ENCODE measurements at places on chromosomes 1 and 21.

- no peak for DNase-seq
Observed at GRCh38 chr1:19453741-19454201, 31.6 kb downstream of the CAPZB start.

GRCh38 chr1:42480921-42481320 is 17.8 kb downstream of the CCDC30 start:
- no peak for DNase-seq

DNA sequence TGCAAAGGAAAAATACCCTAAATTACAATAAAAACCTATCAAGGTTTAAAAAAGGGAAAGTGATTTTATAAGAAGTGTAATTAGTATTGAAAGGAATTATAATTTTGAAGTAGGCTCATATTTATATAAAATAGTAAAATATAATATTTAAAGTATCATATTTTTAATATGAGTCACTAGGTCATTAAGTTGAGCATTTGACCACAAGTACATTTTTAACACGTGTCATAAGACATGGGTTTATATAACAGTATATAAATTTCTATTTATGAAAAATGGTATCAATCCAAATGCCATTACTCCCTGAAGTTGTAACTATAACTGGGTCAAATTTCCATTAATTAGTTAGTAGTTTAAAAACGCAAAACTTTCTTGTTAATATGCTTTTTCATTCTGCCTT is 365.9 kb downstream of the COL11A1 start:
- DNase-seq = no peak

GRCh38 chr1:44543786-44544185 is 130.5 kb downstream of the TMEM53 start:
- DNase-seq = no peak

- DNase-seq = peak; percentile 56
Observed at GRCh38 chr1:89524369-89525168, at the start of gene LRRC8B. Gene LRRC8B, plus strand, starts transcription at chr1:89524829. Its CDS starts 57,822 bp downstream, at chr1:89582651.

- DNase-seq = no peak
Observed at GRCh38 chr1:22824466-22824865, 113.8 kb downstream of the EPHB2 start.

- no peak for DNase-seq
Observed at GRCh38 chr1:20708057-20708456, 9.8 kb downstream of the KIF17 start.

GRCh38 chr21:45209046-45209445 is 78.6 kb downstream of the POFUT2 start:
- DNase-seq = no peak

GRCh38 chr1:153866045-153866850 is 56.5 kb downstream of the GATAD2B start:
- no peak for DNase-seq

DNA sequence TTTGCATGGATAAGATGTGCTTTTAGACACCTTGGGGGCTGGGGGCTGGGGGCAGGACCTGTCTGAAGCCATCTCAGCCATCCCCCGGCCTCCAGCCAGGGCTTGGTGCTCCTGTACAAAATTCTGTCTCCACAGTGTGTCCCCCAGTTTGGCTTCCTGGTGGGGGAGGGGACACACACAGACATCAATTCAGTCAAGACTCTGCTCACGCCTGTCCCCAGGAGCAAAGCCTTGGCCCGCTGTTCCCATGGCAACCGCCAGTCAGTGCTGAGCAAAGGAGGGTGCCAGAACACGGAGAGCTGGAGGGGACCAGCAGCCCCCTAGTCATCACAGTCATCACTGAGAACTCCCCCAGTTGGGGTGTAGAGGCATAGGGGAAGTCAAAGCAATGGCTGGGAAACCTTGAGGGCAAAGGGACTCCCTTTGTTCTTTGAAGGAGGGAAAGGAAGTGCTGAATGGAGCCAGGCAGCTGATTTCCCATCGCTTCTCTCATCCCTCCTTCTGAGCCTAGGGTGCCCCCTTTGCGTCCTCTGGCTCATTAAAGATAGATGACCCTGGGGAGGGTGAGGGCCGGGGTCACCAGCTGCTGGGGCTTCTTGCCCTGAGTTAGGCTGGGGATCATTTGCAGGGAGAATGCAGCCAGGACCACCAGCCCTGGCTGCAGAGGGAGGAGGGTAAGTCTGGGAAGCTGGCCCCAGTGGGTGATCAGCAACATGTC is 134.9 kb upstream of the IPO9 start:
- no peak for DNase-seq

GRCh38 chr21:45135868-45136267 is 61.5 kb downstream of the ADARB1 start:
- DNase-seq = no peak

DNA sequence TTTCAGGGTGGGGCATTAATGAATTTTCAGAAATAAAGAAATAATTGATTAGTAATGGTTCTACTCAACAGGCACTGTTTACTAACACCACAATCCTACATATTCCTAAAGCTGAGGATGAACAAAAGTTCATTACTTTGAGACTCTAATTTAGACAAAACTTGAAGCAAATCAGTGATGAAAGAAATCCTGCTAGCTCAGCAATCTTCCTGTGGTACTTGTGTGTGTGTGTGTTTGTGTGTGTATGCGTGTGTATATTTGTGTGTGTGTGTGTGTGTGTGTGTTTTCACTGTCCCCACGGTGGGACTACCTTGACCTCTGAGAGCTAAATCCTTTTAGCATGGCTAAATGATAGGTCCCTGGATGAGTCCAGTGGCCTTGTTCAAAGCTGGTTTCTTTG is 48.5 kb upstream of the RAB3GAP2 start:
- no peak for DNase-seq

GRCh38 chr1:227901906-227902640 is 45.7 kb downstream of the WNT9A start:
- DNase-seq = peak; percentile 22

- no peak for DNase-seq
Observed at GRCh38 chr1:205506409-205507200, 2.1 kb downstream of the CDK18 start.

DNA sequence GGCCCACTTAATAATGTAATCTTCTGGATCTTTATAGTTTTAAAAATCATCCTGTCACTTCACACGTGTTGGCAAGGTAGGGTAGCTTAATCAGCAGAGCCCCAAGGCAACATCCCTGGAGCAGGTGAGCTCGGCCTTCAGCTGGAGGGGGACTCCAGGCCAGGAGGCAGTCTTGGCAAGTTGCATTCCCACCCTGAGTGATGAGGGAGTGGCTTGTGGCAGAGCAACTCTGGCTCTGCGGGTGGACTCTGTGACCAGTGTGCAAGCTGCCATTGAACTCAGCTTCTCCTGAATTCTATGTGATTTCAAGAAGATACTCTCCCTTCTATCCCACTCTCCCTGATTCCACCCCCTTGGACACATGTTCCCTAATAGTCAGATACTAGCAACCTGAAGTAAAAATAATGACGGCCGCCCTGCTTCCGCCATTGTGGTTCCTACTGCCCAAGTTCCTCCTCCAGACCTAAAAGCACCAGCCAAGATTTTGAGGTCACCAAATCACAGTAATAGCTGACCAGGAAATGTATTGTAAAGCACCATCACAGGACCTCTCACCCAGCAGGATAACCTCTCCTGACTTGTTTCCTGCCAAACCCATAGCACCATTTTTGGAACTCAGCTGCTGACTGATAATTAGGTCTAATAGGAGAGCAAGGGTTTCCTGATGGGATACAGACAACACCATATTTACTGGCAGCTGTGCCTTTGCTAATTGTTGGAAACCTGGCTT is 11.5 kb upstream of the LYST start:
- peak; percentile 53 for DNase-seq

GRCh38 chr1:37919277-37919676 is 27.6 kb downstream of the INPP5B start:
- DNase-seq = no peak

DNA sequence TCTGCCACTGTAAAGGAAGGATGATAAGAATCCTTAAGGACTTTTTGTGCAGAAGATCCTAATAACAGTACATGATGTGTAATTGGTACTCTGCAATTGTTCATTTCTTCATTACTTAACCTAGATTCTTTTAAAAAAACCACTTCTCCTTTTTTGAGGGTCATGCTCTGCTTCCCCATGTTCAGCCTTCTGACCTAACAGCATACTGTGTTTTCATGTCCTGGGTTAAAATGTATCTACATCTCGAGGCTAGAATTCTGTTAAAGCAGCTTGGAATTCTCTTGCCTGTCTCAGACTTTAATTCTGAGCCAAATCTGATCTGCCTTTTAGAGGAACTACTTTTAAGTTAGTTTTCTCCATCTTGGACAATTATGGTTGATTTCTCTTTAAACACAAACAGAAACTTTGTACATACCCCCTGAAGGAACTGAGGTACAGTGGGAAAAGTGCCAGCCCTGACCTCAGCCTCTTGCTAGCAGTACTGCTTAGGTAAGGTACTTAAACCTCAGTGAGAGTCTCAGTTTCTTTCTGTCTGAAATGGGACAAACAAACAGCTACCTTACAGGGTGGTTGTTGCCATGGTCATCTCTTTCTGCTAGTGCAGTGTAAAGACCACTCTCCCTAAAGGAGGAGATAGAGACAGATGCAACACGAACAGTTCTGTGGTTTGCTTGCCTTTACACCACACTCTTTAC is 103.2 kb upstream of the DYNLT5 start:
- no peak for DNase-seq

DNA sequence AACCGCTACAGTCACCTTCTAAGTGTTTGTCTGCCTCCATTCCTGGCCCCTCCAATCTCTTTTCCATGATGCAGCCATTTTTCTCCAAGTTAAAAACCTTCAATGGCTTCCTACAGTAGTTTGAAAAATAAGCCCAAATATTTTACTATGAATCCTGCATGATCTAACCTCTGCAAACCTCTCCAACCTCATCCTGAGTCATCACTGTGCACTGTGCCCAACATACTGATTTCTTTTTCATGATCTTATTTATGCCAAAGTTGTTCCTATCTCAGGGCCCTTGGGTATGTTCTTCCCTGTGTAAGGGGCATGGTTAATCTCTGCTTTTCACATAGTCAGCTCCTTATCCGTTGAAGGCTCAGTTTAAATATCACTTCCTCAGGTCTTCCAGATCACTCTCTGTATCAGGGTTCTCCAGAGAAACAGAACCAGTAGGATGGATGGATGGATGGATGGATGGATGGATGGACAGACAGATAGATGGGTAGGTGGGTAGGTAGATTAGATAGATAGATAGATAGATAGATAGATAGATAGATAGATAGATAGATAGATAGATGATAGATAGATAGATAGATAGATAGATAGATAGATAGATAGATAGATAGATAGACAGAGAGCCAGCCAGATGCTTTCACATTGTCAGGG is 18.1 kb upstream of the PTPN14 start:
- DNase-seq = no peak

GRCh38 chr1:173495609-173496267 is 18.6 kb downstream of the PRDX6 start:
- DNase-seq = no peak

DNA sequence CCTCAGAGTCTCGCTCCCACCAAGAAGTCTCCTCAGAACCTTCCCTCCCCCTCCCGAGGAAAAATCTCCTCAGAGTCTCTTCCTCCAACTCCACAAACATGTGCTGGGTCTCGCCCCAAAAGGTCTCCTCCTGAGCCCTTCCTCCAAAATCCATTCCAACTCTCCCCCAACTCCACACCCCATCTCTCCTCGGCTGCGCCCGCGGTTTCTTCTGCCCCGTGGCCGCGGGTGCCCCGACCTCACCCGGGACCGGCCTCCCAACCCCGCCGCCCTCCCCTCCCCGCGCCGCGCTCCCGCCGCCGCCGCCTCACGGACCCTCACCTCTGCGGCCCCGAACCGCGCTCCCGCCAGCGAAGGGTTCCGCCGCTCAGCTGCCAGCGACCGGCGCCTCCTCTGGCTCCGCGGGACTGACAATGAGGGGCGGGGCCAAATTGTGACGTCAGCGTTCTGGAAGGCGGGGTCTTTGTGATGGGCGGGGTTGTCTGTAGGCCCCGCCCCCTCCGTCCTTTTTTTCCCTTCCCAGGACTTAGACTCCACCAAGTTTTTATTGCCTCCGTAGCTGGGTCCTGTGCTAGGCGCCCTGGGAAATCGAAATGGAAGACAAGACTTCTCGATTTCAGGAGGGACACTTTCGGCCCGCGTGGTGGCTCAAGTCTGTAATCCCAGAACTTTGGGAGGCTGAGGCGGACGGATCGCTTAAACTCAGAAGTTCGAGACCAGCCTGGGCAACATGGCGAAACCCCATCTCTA is at the start of gene LUZP1:
LUZP1 (minus strand) TSS at position 412 of the 750 bp plus-strand sequence.
- peak; percentile 27 for DNase-seq
